Stimulated activated CD8-positive, alpha-beta memory T cell treated with anti-CD3 and anti-CD28 coated beads, Interleukin-15, amount 100 ng/mL, for 48 hours (primary cell): ENCODE measurements at places on chromosomes 4 and X.

DNA sequence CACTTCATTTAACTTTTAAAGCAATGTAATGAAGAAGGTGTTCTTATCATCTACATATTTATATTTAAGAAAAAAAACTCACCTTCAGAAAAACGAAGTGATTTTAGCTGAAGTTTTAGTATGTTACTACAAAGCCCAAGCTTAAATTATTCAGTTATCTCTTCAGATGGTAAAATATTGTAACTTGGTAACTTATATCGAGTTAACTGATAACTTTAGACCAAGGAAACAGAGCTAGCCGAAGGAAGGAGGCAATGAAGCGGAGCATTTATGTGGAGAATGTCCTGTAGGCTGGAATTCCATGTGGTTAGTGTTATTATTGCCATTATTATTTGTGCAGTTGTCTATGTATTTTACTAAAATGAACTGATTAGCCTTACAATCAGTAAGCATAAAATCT is 1102.1 kb upstream of the LCORL start:
- no peak for DNase-seq

DNA sequence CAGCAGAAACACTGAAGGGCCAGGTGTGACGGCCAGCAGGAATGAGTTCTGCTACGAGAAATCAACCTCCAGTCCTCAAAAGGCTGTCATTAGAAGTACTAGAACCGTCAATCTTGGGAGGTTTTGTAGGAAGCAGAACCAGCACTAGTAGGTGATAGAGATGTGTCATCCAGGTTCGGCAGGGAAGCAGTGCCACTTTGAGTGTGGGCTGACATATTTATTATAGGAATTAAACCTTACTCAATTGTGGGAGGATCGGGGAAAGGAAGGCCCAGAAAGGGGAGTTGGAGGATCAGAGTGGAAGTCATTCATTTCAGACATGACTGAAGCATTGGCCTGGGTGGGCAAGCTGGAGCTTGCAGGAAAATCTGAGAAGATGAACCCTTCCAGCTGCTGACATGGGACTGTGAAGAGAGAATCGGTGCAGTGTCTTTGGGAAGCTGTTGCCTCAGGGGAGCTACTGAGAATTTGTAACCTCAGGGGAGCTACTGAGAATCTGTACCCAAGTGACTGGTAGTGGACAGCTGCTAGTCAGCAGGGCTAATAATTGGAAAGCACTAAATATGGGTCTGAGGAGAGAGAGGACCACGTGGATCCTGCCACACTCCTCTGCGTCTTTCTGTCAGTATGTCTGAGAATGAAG is 177.4 kb downstream of the SPRY1 start:
- no peak for DNase-seq

DNA sequence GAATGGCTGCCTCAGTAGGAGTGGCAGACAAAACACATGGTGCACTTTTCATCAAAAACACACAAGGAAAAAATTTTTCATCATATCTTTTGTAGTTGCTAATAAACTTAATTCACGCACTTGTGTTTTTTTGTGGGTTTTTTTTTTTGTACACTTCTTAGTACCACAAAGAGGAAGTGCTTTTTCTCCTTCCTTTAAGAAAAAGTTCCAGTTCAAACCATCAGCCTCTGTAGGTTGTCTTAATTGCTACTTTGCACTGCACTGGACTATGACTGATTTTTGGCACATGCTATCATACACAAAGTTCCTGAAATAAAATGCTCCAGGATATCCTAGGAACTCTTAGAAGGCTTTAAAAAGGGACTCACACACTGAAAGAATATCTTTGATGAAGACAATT is at the start of gene PHEX:
Gene PHEX (plus strand): TSS at position 242 of the 400 bp plus-strand sequence. CDS start 681 bp downstream, outside the sequence.
- no peak for DNase-seq

GRCh38 chrX:39725928-39726619 is 371.7 kb downstream of the BCOR start:
- no peak for DNase-seq

DNA sequence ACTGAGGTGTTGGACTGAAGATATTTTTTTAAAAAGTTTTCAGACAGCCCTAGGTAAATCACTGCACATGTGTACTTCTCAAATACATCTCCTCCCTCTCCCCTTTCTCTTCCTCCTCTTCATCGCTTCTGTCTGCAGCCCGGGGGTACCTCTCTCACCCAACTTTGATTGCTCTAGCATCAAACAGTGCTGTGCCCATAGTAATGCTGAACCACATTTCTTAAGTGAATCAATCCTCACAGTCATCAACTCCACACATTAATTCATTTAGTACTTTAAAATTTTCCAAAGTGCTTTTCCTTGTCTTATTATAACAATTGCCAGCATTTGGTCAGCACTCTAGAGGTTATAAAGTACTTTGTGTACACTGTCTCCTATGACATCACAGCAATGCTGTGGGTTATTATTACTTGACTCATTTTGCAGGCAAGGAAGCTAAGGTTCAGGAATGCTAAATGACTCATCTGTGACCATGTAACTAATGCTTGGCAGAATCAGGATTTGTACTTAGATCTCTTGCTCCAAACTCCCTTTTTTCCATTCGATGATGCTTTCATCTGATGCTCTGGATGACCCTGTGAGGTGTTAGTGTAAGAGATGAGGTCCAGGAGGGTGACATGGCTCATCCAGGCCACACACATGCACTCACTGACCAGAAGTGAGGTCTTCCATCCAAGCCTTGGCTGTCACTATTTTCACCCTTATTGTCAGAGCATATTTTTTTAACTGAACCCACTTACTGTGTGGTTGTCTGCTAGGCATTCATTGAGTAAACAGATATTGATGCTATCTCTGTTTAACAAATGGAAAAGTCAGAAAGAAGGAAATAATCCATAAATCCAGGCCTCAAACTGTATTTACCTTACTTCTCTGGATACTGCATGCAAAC is 58.8 kb downstream of the RHOH start:
- no peak for DNase-seq

DNA sequence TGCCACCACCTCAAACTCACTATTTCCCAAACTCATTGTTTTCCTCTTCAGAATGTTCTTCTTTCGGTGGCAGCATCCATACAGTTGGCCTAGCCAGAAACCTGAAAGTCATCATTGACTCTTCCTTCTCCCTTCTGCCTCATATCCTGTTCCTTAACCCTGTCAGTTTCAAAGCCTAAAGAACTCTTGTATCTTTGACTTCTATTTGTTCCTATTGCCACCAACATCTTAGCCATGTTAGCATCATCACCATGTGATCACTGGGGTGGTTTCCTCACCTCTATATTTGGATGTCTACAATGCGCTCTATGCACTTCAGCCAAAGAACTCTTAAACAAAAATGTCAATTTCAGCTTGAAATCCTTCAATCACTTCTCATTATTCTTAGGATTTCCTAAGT is 29.0 kb downstream of the DDX60L start:
- no peak for DNase-seq

DNA sequence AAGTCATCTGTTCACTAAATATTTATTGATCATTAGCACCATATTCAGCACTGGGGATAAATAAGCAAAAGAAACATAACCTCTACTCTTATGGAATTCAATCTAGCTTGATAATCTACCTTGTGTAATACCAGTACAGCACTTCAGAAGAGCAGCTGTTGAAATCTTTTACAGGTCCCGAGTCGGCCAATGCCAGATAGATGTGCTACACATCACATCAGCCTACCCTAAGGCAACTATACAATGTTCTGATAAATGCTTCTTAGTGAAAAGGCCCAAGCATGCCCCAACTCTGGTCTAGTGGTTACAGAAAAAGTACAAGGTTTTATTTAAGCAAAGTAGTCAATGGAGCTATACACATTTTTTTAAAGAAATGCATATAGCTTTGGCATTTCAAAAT is 68.7 kb downstream of the MAPK10 start:
- no peak for DNase-seq

GRCh38 chr4:845836-846251 is 19.9 kb upstream of the CPLX1 start:
- DNase-seq, result no peak
